ENCODE measurements at places on chromosomes 12 and 14.

DNA sequence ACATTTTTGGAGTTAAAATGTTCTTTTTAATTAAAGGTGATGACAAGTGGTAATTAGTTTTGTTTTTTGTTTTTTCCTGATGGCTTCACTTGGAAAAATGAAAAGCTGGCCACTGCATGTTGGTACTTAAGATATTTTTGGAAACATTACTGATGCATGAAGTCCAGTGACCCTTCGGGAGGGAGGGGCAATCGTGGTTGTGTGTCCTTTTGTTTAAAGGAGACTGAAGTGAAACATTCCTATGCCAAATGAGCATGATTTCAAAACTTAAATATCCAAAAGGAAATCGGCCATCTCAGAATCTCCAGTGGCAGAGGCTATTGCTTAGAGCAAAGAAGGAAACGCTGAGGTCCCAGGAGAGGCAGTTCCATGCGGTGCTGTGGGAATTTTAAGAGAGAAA lies 20.1 kb downstream of the LTBP2 start:
- no peak for DNase-seq

DNA sequence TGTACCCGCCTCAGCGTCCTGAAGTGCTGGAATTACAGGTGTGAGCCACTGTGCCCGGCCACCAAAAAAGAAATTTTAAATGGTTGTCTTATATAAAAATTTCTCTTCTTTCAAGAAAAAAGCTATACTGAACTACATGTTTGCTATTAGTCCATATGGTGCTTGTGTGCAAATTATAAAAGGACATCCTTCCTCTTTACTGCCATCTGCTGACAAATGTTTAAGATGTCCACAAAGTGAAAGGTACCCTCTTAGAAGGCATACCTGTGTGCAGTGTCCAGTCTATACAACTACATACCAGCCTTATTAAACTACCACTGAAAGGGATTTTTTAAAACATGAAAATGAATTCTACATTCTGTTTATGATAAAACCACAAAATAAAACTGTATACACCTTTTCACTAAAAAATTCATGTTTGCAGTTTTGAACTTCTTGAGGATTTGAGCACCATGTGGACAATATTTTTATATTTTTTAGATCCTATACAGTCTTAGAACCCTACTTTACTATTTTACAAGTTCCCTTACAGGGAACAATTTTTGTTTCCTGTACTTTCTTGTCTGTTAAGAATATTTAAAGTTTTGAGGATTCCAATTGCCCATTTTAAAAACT lies 32.8 kb upstream of the TOMM20L start:
- DNase-seq, result no peak

DNA sequence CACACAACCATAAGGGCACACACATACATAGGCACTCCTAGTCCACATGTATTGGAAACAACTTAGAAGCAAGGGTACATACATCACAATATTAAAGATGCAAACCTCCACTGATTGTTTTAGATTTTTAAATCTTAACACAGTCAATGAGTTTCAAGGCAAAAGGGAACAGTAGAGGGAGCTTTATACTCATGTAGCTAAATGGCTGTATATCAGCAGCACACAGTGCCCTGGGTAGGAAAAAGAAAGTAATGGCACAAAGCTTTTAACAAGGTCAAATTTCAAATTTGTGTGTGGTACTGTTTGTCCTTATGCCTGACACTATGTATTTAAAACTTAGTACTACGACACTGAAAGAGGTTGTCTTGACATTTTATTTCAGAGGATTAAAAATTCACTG lies 262.0 kb downstream of the MED13L start:
- DNase-seq, result no peak

GRCh38 chr14:101630056-101630965 lies 69.0 kb downstream of the DIO3 start:
- no peak for DNase-seq

- DNase-seq, result no peak
These were observed 144.6 kb downstream of the SSPN start for GRCh38 chr12:26339976-26340375.

DNA sequence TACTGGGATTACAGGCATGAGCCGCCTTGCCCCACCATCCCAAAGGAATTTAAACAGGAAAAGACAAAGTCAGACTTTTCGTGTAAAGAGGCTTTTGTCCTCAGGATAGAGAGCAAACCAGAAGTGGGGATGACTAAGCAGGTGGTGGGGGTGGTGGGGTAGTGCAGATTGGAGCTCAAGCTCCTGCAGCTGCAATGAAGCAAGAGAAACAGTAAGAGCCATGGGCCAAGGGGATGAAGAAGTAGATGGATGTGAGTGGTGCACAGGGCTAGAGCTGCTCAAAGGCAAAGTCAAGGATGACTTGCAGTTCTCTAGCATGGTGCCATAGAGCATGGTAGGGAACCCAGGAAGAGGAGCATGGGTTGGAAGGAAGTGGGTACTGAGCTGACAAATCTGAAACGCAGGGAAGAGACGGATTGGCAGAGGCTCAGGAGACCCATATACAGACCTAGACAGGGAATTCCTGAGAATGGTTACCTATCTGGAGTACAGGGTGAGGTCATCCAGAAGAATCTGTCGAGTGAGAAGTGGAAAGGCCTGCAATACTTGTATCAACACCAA lies 11.4 kb upstream of the RNF34 start:
- no peak for DNase-seq

DNA sequence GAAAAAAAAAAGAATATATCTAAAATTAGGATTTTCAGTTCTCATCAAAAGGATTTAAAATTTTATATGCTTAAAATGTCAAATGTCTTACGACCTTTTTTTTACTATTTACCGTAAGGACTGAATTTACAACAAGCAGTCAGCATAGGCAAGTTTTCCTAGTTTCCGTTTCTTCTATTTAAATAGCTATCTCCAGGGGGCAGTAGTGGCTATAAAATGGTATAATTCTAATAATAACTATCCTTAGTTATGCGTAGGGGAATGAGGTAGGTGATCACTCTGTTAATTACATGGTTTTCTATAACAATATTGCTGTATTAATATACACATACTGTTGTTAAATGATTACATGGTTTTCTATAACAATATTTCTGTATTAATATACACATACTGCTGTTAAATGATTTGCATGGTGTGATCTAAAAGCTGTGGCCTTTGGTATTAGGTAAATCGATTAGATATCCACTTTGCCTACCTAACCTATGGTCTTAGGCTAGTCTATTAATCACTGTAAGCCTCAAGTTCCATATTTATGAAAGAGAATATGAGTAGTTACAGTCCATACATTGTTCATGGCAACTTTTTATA lies 217.7 kb upstream of the PDZRN4 start:
- DNase-seq, result no peak

- no peak for DNase-seq
These were observed 184.1 kb downstream of the CCER1 start for GRCh38 chr12:90770861-90771260.

- no peak for DNase-seq
These were observed 82.1 kb downstream of the AVPR1A start for GRCh38 chr12:63068857-63069442.

DNA sequence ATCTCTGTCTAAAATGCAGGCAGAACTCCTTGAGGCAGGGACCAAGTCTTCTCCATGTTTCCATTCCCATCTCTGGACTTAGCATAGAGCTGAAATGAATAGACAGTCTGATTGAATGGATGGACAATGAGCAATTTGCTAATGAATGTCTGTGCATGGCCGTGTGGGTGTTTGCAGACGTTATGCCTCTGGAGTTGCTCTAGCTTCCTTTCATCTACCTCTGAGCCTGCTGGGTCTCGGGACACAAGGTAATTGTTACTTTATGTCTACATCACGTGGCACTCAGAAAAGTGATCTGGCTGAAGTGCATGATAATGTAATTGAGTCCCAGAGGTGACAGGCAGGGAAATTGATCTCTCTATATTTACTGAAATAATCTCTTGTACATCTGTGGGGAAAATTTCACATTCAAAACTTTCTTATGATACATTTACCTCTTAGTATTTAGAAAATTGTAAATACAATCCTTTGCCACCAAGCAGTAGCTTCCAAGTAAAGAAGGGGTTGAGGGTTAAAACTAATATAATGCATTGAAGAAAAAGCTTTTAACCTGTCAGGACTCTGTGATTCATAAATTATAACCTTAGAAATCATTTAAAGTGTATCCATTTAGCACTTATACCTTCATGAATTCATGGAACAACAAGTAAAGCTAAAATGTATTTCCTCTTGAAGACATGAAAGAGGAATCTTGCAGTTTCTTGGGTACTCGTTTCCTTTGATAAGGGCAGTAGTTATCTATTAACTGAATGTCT lies 424.1 kb downstream of the APAF1 start:
- DNase-seq, result no peak

DNA sequence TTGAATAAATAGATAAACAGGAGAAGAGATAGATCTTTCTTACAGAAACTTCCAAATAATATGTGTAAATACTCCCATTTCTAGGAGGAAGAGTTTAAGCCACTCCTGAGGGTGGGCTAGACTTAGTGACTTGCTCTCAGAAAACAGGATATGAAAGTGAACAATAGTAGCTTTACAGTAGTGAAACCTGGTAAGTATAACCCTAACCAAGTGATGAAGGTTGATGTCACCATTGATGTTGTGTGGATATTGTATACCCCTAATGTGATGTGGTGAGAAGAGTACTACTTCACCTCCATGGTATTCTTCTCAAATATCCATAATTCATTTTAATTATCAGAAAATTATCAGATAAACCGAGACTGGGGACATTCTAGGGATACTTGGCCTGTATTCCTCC lies 20.9 kb downstream of the AKAP6 start:
- no peak for DNase-seq

DNA sequence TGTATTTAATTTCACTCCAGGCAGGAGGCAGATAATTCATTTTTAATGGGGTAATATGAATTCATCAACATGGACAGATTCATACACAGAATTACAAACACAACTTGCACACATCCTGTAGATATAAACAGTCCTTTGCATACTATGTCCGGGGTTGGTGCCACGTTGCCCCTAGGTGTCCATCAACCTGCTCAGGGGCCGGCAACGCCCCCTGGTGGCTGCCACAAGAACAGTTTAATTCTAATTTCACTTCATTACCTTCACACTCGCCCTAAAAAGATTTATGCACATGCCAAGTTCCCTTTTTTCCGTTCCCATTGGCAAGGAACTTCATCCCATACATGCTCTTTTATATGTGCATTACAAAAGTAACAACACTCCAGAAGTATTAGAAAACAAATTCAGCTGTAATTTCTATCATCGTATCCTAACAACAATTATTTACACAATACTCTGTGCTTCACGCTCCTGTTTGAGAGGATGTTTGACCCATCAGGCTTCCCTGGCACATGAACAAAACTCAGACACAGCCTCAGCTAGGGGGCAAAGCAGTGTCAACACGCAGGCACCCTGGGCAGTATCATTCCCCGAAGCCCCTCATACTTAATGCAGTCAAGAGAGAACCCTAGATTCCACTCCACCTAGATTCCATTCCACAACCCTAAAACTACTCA lies 15.5 kb downstream of the MANSC1 start:
- peak; percentile 25 for DNase-seq

DNA sequence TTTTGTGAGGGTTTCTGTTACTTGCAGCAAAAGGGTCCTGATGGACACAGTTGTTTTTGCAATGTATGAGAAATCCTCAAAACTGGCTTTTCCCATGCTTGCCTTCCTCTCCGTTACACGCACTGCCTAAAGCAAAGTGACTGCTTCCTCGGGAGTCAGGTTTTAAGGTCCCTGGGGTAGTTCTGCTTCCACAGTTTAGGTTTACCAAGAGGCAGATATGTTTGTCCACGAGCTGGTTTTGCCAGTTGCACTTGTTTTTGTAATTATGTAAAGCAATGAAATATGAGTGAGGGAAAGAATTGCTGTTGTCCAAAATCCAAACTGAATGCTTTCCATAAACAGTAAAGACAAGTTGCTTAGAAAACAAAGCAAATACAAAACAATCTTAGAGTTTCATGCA lies 290.7 kb upstream of the AMIGO2 start:
- DNase-seq, result no peak

DNA sequence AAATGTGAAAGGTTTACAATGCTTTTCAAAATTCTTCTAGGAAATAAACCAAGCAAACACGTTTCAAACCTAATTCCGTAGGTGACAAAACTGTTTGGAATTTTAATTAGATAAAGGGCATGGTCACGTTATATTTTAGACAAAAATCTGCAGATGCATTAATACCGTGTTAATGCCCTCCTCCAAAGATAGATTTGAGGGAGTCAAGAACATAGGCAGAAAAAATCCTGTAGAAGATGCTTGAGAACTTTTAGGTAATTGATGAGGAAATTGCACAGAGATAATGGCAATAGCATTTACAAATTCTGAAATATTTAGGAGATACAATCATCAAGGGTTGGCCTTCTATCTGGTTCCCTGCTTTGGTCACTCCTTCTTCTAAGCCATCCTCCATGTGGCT lies 212.6 kb downstream of the TMTC3 start:
- no peak for DNase-seq

DNA sequence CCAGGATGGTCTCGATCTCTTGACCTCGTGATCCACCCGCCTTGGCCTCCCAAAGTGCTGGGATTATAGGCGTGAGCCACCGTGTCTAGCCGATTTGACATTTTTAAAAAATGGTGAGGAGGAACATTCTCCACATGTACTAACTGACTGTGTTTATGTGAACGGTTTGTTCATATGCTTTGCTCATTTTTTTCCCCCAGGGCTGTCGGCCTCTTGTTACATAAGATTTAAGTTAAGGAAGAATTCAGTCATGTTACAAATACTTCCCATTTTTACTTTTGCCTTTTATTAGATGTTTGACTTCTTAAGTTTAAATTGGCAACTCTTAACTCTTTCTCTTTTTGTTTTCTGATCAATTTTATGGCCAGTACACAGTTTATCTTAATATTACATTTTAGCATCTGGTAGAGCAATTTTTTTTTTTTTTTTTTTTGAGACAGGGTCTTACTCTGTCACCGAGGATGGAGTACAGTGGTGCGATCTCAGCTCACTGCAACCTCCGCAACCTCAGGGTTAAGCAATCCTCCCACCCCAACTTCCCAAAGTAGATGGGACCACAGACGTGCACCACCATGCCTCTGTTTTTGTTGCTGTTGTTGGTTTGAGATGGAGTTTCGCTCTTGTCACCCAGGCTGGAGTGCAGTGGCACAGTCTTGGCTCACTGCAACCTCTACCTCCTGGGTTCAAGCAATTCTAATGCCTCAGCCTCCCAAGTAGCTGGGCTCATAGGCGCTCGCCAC lies 9.6 kb downstream of the GNS start:
- DNase-seq, result no peak

- DNase-seq, result no peak
These were observed 87.7 kb downstream of the PTPRB start for GRCh38 chr12:70549340-70550179.

- DNase-seq, result no peak
These were observed 18.1 kb upstream of the GSG1 start for GRCh38 chr12:13121568-13121967.

DNA sequence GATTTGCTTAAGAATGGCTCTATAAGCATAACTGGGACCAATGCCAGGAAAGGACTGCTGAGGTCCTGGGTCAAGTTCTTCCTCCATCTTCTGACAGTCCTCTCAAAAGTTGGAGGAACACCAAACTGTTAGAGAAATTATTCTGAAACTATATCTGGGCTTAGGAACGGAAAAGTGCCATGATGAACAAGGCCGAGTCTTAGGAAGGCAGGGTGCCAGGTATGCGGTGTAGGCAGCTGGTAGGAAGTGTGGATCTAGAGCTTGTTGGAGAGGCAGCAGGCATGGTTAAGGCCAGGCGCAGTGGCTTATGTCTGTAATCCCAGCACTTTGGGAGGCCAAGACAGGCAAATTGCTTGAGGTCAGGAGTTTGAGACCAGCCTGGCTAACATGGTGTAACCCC lies 7.7 kb downstream of the GNPTAB start:
- no peak for DNase-seq

GRCh38 chr12:46432325-46432724 lies 59.8 kb upstream of the SLC38A2 start:
- DNase-seq, result no peak
